ENCODE measurements at places on chromosomes 12 and 14.

DNA sequence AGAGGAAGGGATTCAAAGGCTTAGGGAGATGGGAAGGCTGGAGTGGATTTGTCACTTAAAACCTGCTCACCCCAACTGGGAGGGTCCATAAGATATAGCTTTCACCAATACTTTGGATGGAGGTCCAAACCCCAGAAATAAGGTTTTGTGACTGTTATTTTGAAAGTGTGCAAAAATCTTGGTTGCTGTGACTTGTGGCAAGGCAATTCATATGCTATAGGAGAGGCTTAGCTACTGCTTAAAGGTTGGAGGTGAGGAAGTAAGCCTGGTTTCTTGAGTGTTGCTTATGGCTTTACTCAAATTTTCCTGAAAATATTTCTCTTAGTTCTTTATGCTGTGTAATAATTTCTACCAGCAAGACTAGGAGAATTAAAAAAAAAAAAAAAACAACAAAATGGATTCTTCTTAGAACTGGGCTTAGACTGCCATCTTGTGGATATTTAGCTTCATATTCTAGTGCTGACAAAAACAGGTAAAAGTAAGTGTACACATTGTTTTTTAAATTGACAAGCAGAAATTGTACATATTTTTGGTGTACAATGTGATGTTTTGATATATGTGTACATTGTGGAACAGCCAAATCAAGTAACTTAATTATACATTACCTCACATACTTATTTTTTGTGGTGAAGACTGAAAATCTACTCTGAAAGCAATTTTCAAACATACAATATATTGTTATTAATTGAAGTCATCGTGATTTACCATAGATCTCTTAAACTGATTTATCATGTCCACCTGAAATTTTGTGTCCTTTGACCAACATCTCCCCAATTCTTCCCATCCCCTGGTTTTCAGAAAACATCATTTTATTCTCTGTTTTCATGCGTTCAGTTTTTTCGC, 23.0 kb downstream of the PDE6H start:
- DNase-seq = no peak

DNA sequence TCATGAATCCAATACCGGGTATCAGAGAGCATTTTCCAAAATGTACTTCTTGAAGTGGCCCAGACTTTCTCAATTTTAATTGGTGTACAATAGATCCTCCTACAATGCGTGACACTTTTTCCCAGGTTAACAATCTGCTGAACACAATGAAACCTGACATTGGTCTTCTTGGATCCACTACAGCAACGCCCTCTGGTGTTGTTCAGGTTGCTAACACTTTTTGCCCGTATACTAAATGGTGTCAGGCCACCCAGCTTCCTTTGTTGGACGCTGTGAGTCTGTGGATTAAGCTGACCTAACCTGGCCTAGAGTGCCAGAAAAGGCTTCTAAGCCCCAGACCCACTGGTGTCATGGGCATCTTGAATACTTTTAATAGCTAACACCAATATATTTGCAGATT, 89.2 kb downstream of the KCNK10 start:
- no peak for DNase-seq

- DNase-seq = no peak
Observed at GRCh38 chr12:69430942-69431590, 39.1 kb upstream of the FRS2 start.

- DNase-seq = no peak
Observed at GRCh38 chr12:108232565-108232964, 103.5 kb downstream of the WSCD2 start.

DNA sequence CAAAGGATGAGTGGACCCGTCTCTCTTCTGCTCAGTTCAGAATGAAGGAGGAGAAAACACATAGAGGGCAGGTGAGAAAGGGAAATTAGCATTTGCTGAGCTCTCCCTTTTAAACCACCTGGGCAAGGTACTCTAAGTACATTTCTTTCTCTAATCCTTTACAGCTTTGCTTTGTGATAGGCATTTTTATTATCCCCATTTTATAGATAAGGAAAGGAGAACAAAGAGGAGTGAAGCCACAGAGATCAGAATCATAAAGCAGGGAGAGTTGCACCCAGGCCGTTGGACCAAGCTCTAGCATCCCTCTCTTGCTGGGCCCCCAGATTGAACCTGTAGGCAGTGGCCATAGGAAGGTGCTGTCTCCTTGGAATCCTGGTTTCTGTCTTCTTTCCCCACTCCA, 47.0 kb downstream of the VCPKMT start:
- DNase-seq = no peak

- DNase-seq = no peak
Observed at GRCh38 chr12:99609455-99610181, 37.9 kb upstream of the GARIN6 start.

DNA sequence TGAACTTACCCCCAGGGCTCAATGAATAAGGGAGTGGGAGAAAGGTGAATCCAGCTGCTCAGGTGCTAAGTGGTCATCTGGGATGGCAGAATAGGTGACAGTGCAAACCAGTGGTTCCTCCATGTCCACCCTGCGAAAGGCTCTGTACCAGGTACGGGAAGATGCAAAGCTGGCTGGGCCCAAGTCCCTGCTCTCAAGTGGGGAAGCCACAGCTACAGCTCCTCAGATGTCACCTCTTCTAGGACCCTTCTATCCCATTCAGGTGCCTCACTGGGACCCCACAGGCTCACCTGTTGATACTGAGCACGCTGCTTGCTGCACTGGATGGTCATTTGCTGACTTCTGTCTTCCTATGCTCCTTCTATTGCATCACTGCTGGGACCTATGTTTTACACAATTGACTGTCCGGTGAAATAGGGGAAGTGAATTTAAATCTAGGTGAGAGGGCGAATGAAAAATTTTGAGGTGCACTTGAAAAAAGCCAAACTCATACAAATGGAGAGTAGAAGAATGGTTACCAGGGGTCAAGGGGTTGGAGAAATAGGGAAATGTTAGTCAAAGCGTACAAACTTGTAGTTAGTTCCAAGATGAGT, 20.3 kb upstream of the PPP4R4 start:
- no peak for DNase-seq

GRCh38 chr12:13023811-13024530, 20.2 kb upstream of the FAM234B start:
- DNase-seq = no peak

DNA sequence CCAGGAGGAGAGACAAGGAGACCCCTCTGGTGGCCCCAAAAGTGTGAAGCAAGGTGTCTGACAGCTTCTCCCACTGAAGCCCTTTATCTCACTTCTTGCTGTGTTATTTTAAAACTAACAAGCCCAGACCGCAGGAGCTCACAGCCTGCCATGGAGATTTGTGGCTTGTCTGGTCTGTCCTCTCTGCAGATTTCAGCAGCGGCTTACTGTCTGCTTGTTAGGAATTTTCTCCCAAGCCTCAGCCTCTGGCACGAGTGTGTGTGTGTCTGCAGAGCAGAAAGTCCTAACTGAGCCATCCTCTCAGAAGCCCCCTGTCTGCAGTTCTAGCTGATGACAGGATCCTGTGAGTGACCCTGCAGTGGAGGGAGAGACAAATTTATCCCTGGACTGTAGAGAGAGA, 87.9 kb upstream of the HSPB8 start:
- DNase-seq = no peak

Data from NCI-H187 (cell line).